ENCODE measurements at places on chromosomes 5 and 9. TPM values are rescaled to one million over a fixed set of nuclear protein-coding genes. Genes with fewer than 3 reads are reported as not detected.

PCDHGA6 gene
- 0.24 TPM for total RNA-seq

TSSK1B gene
- not detected for total RNA-seq

PRLR gene
- total RNA-seq, result 0.02 TPM

SLC25A46 gene
- total RNA-seq, result 31.2 TPM

C9 gene
- not detected for total RNA-seq

DPM2 gene
- total RNA-seq, result 41.2 TPM

IFNA10 gene
- total RNA-seq, result not detected

IL9 gene
- not detected for total RNA-seq

SLC6A3 gene
- total RNA-seq, result 0.87 TPM

MBLAC2 gene
- total RNA-seq, result 2.8 TPM

GADD45G gene
- 0.51 TPM for total RNA-seq

CDH9 gene
- total RNA-seq, result not detected

COMMD10 gene
- 36.4 TPM for total RNA-seq

FSTL4 gene
- 3.8 TPM for total RNA-seq

CCDC180 gene
- total RNA-seq, result 0.36 TPM

TRAF2 gene
- 63.1 TPM for total RNA-seq

DMGDH gene
- not detected for total RNA-seq

INSL4 gene
- total RNA-seq, result 15.8 TPM

CTXN3 gene
- total RNA-seq, result not detected

PITX1 gene
- total RNA-seq, result 29.7 TPM

LECT2 gene
- total RNA-seq, result not detected

EQTN gene
- 0.22 TPM for total RNA-seq

FOXD4L5 gene
- total RNA-seq, result not detected

All from A549 treated with Mapracorat at 1 μM for 4 hours (cell line).